Stimulated activated CD8-positive, alpha-beta memory T cell treated with anti-CD3 and anti-CD28 coated beads, Interleukin-7, amount 100 ng/mL, for 1 hour (primary cell): ENCODE measurements at places on chromosomes 3 and 15.

DNA sequence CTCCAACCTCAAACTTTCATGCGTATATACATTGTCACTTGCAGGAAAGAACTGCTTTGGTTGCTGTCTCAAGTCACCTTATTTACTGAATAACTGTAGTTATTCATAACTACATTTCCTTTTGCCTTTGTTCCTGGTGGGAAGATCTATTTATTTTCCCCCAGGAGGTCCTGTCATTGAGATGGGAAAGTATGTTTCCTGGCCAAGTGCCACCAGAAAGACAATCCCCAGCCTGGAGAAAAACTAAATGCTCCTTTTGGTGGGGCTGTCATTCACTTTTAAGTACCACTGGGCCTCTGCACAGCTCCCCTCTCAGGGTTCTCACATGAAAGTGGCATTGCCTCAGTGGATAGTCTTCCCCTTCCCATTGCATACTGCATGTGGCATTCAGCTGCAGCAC, 59.8 kb downstream of the LRRC3B start:
- no peak for DNase-seq

GRCh38 chr3:187430576-187430975, 62.4 kb downstream of the RTP4 start:
- DNase-seq: no peak

- DNase-seq: no peak
Measured at GRCh38 chr15:72020799-72021198, 97.2 kb downstream of the MYO9A start.

GRCh38 chr3:11845651-11846050, 1.0 kb downstream of the TAMM41 start:
- no peak for DNase-seq
